ENCODE measurements at places on chromosomes 6 and 20.

DNA sequence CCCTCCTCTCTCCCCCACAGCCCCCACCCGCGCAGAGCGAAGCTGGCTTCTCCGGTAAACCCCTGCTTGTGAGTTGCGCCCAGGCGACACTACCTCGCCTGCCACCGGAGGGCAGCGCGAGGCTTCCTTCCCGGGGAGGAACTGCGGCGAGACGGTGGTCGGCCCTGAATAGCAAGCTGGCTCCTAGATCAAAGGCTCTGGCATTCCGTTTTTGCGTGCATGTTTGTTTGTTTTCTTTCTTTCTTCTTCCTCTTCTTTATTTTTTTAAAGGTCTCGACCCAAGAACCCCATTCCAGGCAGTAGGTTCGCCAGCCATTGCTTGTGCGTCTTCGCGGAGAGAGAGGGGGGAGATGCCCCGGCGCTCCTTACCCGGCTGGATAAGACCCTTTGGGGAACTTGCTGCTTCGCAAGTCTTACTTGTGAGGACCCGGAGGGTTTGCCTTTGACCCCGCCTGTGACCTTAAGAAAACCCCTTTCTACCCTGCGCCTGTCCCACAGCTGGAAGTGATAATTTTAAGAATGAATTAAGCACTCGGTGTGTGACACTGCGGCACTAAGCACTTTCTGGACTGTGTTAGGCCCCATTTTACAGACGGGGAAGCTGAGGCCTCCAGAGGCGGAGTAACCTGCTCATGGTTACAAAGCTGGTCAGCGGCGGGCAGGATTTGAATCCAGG, 92.7 kb upstream of the SIRPA start:
- DNase-seq, result peak; percentile 66

- DNase-seq, result no peak
These were observed 71.0 kb downstream of the PLAGL1 start for GRCh38 chr6:143936778-143937667.

- no peak for DNase-seq
These were observed 11.4 kb downstream of the SYTL3 start for GRCh38 chr6:158661156-158661685.

- peak; percentile 12 for DNase-seq
These were observed 74.8 kb downstream of the TULP4 start for GRCh38 chr6:158387036-158387435.
